ENCODE measurements at places on chromosomes 13 and 19.

DNA sequence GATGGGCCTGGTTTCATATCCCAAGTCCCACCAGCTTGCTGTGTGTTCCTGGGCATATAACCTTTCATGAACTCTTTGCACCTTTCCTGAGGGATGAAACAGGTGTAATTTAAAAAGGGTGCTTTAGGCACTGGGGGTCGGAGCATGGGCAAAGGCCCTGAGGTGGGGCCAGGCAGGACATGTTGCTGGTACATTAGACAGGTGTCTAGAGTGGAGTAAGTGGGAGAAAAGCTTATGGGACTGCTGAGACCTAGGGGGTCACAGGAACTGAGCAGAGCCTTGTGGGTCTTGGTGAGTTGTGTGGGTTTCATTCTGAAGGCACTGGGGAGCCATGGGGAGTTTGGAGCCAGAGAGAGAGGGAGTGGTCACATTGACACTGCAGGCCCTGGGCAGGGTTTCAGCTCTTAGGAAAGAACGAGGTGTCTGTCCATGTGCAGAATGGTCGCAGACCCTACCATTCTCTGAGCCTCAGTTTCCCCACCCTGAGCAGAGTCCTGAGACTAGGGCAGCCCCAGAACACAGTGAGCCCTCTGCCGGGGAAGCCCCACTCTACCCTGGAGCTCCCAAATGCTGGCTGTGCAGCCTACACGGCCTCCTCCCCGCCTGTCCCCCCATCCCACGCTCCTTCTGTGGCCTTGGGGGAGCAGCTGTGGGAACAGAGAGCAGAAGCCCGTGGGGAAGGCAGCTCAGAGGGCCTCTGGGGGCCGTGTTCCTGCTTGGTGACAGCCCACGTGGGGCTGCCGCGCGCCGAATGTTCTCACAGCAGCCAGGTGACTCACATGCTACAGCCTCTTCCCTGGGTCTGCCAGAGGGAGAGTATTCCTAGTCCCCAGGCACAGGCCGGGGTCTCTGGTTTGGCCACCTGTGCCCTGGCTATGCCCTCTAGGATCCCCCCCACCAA lies 7.3 kb upstream of the HOMER3 start:
- no peak for DNase-seq

- DNase-seq = no peak
Observed at GRCh38 chr19:39021063-39021462, 11.3 kb downstream of the FBXO27 start.

DNA sequence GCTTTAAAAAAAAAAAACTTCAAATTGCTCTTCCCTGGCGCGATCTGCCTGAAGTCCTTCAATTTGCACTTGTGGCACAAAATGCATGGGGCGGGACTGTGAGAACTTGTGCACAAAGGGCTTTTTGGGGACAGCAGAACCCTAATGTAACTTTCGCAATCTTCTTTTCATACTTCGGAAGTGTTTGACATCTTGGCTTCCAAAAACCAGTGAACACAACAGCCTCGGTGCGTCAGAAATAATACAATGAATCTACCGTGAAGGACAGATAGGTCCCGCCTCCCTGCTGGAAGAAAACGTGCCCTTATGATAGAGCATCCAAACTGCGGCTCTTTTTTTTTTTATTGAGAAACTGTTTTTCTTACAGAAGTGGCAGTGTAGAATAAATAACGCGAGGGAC lies 36.6 kb downstream of the KLF2 start:
- no peak for DNase-seq

DNA sequence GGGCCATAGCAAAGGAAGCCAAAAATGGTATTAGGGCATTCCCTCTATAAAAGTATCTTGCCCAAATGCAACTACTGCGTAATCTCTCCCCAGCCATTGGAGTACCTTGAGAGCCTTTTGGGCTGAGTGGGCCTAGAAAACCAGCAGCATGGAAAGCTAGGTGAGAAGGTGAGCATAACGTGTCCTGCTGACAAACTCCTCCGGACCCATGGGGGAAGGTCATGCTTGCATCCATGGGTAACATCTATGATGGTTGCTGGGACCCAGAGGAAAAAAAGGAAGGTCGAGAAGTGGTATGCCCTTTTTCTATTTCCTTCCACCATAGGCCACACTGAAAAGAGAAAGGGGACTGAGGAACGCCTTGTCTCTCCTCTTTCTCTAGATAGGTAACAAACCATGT lies 57.4 kb downstream of the ZNF728 start:
- no peak for DNase-seq

DNA sequence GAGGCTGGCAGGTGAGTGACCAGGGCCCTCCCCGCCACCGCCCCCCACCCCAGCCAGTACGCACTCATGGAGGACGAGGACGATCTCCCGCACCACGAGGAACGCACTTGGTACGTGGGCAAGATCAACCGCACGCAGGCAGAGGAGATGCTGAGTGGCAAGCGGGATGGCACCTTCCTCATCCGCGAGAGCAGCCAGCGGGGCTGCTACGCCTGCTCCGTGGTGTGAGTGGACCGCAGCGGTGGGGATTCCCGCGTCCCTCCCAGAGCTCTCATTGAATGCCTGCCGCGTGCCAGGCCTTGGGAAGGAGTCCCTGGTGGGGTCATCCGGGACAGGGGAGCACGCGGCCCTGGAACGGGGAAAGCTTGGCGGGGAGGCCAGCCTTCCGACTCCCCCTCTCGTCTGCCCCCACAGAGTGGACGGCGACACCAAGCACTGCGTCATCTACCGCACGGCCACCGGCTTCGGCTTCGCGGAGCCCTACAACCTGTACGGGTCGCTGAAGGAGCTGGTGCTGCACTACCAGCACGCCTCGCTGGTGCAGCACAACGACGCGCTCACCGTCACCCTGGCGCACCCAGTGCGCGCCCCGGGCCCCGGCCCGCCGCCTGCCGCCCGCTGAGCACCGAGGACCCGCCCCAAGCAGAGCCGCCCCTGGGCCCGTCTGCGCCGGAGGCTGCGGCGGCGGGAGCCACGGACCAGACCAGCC lies 4.8 kb upstream of the IFI30 start:
- no peak for DNase-seq

GRCh38 chr13:21242236-21242635 lies 65.8 kb downstream of the MRPL57 start:
- DNase-seq = no peak

- DNase-seq = no peak
Observed at GRCh38 chr13:29761815-29762214, 88.6 kb downstream of the UBL3 start.

- no peak for DNase-seq
Observed at GRCh38 chr13:80262051-80262695, 78.8 kb downstream of the SPRY2 start.

DNA sequence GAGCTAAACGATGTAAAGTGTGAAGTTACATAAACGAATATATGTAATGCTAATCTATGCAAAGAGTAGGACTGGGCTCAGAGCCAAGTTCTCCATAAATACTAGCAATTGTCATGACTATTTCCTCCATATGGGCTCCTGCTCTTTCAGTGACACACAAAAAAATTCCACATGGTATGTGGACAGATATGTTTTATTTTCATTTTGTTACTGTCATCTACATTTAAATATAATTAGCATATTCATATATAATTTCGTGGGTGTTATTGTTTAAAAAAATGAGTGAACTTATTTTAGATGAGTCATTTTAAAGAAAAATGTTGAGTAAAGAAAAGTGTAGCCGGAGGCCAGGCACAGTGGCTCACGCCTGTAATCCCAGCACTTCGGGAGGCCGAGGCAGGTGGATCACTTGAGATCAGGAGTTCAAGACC lies 5.0 kb upstream of the IGSF23 start:
- DNase-seq = no peak

DNA sequence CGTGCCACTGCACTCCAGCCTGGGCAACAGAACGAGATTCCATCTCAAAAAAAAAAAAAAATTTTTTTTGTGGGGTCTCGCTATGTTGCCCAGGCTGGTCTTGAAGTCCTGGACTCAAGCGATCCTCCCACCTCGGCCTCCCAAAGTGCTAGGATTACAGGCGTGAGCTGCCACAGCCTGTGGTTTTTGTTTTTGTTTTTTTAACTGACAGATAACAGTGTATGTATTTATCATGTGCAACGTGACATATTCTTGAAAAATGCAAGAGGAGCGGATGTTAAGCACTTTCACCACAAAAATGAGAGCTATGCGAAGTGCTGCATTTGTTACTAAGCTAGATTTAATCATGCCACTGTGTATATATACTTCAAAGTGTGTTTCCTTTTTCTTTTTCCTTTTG lies 49.0 kb downstream of the ARHGEF18 start:
- DNase-seq = no peak

- DNase-seq = no peak
Observed at GRCh38 chr19:48340995-48341394, 15.6 kb downstream of the EMP3 start.

DNA sequence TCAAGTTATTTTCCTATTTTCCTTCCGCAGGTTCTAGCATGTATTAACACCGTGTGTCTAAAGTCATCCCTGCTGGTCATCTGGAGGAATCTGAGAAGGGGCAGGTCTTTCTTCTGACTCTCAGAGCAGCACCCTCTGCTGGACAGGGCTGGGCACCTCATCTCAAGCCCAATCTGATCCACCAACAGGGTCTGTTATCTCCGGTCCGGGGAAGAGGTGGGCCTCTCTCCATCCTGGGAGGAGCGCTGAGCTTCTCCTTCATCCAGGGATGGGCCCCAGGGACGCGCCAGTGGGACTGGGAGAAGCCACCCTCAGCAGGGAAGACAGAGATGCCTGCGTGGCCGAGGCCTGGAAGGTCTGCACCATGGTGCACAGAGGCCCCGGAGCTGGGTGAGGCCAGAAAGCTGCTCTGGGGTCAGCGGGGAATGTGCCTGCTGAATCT lies 26.0 kb upstream of the ZNF331 start:
- DNase-seq = no peak

DNA sequence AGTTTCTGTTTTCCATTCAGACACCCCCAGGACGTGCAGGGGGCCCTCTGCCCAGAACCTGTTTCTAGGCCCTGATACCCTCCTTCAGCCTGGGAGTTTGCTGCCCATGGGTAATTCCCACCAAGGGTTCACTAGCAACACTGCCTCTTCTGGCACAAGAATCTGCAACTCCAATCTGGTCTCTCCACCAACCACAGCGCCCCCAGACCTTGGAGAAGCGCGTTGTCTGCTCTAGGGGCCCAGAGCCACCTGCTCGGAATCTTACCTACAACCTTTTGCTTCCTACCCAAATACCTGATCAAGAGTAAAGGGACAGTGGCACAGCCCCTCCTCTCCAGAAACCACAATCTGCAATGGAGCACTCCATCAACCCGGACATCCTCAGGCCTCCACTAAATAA lies 763 bp downstream of the ZNF180 start:
- no peak for DNase-seq

GRCh38 chr19:32201211-32201610 lies 144.2 kb upstream of the ZNF507 start:
- DNase-seq = no peak

DNA sequence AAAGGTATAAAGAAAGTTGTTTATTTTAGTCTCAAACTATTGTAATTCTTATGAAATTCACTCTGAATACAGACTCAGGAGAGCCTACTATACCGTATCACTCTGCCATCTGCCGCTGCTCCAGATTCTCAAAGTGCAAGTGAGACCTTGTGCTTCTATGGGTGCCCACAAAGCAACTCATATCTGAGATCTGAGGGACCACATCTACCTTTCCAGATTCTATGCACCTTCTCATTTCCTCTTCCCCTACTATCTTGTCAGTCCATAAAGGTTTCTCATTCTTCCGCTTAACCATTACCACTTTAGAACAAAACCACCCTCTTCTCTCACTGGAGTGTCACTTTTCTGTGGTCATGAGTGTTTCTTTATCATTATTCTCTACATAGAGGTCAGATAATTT lies 1236.9 kb downstream of the DIAPH3 start:
- DNase-seq = no peak

DNA sequence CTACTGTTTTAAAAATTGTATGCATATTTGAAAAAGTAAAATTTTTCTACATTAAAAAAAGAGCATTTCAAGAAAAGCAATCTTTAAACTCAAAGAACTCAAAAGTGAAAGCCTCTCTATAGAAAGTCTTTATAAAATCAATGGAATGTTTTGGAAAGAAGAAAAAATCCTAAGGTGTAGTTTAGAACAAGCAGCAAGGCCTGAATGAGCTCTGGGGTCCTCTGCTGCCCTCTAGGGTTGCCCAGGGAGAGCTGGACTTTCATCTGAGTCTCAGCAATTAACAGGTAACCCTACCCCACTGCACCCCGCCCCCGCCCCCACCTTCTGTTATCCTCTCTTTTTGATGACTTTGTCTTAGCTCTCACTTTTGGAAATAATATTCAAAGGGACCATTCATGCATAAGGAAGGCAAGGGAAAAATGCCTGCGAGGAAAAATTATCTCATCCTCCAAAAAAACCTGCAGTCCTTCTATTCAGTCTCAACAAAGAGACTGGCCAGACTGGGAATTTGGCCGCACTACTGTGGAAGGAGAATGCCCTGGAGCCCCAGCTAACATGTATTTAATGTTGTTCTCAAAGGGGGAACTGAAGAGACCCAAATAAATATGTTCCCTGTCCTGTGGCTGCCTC lies 24.1 kb downstream of the SLC25A30 start:
- peak; percentile 8 for DNase-seq

DNA sequence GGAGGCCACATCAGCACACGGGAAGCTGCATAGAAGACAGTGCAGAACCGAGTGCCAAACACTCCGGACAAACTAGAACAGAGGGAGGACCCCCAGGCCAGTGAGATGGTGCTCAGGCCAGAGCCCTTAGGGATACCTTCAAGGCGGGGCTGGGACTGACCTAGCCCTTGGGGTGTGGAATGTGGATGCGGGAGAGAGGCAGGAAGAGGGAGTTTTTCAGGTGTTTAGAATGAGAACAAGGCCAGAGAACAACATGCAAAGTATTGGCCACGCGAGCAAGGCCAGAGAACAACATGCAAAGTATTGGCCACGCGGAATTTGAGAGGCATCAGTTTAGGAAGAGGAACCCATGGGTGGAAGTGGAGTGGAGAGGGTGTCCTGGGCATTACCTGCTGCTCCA lies 65.1 kb upstream of the ATP12A start:
- no peak for DNase-seq

DNA sequence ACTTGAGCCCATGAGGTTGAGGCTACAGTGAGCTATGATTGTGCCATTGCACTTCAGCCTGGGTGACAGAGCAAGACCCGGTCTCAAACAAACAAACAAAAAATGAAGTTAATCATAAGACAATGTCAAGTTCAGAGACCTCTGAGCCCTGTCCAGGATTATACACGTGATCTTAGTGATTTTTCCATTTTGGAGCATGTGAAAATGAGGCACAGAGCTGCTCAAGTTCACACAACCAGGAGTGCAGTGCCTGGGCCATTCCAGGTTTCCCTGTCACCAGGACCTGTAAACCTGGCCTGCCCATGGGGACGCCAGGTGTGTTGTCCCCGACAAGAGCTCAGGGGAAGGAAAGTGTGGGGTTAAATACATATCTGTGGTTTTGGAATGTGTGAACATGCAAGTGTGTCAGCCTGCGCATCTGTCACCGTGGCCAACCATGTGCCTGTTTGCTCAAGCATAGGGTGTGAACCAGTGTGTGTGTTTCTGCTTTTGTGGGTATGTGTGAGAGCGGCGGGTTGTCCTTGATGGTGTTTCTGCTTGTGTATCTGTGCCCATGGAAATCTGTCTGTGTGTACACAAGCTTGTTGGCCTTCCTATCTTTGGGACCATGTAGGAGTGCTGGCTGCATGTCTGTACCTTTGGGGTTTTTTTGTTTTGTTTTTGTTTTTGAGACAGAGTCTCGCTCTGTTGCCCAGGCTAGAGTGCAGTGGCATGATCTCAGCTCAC lies 1.5 kb upstream of the FXYD1 start:
- DNase-seq = no peak
